AG09319 (cell line): ENCODE measurements at places on chromosomes 3 and 15.

- DNase-seq: no peak
These were observed 44.5 kb downstream of the TRPC1 start for GRCh38 chr3:142768338-142768737.

DNA sequence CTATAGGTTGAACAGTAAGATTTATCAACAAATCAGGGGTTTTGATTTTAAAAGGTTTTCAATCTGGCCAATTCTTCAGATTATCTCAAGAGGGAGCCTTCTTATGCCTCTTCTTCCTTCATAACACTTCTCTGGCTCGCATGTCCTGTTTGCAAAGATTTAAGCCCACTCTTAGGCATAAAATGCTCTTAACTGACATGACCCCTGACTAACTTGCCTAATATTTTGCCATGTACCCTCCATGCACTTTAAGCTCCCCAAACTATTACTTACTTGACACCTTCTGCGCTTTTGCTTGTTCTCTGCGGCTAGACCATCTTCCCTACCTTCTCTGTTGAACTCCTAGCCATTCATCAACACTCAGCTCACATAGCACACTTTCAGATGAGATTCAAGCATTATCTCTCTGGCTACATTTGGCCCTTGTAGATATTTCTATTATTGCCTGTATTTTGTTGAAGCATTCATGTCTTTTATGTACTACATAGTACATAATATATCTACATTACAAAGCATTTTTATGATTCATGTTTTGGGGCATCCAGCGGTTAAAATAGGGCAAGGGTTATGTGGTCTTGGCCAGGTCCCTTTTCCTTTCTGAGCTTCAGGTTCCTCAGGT is 1.0 kb upstream of the ARIH1 start:
- DNase-seq: peak; percentile 14

DNA sequence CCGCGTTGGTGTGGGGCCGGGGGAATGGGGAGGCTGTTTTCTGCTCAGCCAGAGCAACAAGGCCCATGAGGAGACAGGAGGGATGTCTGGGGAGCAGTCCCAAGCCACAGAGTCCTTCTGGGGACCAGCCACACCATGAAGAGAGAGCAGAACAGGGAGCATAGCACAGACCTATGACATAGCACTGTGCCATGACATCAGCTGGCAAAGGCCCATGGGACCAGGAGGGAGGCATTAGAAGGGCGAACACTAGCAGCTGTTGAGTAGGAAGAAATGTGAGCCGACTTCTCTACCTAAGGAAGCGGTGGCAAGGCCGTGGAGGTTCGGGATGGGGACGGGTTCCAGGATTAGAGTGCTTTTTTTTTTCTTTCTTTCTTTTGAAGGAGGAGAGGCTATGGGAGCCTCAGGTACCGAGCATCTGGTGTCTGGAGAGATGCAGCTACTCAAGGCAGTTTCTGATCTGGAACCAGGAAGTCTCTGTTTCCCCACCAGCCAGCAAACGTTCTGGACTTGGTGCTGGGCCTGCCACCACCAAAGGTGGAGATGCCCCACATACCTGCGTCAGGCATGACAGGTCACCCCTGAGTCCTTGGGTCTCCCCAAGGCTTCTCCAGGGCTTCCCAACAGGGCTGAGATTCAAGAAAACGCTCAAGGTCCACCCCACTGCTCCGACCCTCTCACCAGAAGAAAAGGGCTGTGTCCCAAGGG is 77.3 kb upstream of the CGNL1 start:
- no peak for DNase-seq

GRCh38 chr3:43162230-43163084 is 56.6 kb upstream of the POMGNT2 start:
- no peak for DNase-seq

- DNase-seq: no peak
These were observed 77.7 kb downstream of the SYNPR start for GRCh38 chr3:63355809-63356208.

DNA sequence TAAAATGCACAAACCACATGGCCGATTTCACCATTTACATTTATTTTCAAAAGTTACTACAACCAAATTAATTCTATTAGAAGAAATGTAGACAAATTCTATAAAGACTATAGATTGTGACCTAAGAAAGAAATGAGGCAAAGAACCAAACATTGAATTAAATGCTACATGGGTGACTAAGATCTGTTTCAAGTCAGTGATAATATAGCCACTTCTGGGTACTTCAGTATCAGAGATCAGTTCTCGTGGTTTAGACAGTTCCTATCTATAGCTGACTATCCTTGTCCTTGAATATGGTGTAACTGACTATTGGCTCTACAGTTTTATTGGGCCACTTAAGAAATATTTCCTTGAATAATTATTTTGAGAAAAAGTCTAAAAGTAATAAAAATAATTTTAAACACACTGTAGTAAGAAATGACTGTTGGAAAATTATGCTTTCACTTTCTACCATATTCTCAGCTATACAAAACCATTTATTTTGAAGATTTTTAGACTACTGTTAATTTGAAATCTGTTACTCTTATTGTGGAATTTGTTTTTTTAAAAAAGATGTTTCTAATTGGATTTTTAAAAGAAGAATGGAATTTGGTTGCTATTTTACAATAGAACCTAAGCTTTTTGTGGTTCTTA is 14.1 kb downstream of the KCNMB3 start:
- DNase-seq: no peak

DNA sequence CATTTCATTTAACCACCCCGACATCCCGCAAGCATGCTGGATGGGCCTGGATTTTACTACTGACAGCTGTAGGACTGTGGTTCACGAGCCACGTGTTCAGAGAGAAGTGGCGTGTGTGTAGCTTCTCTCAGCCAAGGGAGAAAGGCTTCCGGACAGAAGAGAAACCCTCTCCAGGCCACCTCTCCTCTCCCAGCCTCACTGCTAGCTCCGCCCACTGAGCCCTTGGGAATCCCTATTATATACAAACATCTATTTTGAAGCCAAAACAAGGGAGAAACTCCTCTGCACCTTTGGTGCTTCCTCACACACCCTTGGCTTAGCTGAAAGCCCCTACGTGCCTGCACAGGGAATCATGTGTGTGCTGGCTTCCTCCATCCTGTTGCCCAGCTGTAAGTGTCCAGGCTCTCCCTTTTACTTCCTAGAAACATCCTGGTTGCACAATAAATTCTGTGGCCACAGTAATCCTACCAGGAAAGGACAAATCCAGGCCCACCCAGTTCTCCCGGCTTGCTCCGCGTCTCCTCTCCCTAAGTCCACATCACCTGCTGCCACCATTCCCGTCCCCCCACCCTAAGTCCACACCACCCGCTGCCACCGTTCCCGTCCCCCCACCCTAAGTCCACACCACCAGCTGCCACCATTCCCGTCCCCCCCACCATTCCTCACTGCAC is 30.5 kb downstream of the PCSK6 start:
- DNase-seq: no peak

GRCh38 chr15:59051873-59052861 is 52.8 kb upstream of the CCNB2 start:
- DNase-seq: no peak

DNA sequence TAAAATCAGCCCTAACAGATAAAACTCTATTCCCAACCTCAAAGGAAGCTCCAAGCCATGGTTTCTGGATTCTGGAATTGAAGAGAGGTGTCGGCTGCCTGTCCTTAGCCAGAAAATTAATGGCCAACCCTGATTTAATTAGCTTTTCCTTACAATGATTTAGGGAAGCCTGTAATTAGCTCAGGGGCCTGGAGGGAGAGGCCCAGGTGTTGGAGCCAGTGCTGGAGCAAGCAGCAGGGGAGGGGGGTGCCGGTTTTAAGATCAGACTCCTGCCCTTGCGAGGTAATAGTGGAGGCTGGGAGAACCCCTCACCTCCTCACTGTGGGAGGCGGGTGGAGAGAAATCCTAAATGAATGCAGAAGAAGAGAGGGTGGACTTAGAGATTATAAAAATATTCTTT is 14.7 kb upstream of the ATP2B2 start:
- no peak for DNase-seq

DNA sequence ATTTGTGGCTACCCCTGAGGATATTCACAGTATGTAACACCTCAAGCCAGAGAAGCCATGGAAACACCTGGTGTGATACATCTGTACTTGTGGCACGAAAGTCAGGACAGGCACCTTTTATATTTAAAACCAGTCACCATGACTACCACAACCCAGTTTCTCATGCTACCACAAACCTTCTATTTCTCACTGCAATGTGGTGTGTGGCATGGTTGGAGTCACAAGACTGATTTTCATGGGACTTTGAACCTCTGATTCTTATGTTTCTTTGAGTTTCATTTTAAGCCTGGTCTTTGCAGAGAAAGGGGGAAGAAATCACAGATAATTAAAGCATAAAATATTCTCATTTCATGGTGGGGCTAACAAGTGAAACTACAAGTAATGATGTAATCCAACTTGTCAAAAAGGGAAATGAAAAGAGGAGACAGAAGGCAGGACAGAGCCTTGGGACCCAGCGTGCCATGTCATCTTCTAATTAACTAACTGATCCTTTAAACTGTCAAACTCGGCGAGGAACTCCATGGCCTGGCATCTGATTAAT is 175.9 kb downstream of the PDZRN3 start:
- DNase-seq: no peak

GRCh38 chr3:46559091-46559704 is 6.9 kb downstream of the LRRC2 start:
- DNase-seq: no peak

GRCh38 chr3:97089621-97090020 is 275.2 kb downstream of the EPHA6 start:
- DNase-seq: no peak

DNA sequence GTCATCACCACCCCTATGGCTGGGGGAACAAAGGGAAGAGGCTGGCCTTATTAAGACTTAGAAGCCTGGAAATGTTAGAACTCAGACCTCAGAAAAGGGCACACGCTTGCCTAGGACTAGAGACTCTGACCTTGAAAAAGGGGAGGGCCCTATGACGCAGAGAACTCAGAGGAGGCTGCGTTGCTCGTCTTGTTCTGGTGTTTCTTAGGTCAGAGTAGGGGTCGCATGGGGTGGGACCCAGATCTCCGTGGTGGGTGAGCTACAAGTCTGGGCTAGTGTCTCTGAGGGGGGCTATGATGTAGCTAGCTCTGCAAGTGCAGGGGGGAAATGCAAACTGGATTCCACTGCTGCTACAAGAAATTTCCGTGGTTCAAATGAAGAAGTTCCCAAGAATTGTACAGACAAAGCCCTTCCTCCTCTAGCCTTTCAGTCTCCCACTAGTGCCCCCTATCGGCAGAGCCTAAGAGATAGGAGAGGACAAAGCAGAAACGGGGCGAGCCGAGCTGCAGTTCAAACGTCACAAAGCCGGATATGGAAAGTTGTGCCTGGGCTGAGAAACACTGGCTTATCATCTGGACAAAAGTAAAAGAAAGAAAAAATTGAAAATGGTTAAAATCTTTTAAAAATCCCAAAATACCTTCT is 392.9 kb upstream of the ROBO2 start:
- no peak for DNase-seq

DNA sequence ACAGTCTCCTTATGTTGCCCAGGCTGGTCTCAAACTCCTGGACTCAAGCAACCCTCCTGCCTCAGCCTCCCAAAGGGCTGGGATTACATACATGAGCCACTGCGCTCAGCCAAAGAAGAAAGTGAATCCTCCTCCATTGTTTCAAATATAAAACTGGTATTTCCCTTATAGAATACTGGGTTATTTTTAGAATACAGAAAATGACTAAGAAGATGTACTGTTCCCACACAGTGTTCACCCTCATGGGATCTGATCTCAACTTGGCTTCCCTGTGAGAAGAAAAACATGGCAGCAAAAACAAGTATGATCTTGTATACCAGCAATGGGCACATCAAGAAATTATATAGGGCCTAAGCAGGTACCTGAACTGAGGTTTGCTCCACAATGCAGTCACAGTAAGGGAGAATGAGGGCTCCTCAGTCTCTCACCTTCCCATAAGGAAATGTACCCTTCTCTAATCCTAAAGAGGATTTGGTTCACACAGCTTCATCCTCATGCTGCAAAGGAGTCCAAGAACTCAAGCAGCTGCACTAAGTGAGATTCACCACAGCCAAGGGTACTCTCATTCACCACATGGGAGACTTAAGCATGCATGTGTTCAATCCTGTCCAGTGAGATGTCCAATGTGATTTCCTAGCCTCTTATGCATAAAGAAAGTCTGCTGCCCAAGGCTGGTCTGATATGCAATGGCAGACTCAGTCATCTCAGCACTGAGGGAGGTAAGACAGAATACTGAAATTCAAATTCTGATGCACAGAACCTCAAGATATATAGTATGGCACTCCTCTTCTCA is 25.8 kb downstream of the USP4 start:
- no peak for DNase-seq

GRCh38 chr15:81981908-81982307 is 63.9 kb downstream of the MEX3B start:
- no peak for DNase-seq

DNA sequence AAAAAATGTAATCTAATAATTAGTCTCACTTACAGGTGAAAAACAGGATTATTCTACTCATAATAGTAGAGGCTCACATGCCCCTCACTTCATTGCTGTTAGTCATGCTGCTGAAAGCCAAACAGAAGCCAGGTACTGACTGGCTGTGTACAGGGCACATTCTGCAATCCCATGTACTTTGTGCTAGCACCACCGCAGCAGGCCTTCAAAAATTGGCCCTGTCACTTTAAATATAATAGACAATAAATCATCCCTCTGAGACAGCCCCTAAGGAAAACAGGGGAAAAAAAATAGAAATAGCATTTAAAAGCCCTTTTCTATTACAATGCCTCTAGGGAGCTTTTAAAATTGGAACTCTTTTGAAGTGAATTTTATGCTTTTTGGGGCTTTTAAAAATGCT is 723.8 kb downstream of the TUSC7 start:
- DNase-seq: no peak

DNA sequence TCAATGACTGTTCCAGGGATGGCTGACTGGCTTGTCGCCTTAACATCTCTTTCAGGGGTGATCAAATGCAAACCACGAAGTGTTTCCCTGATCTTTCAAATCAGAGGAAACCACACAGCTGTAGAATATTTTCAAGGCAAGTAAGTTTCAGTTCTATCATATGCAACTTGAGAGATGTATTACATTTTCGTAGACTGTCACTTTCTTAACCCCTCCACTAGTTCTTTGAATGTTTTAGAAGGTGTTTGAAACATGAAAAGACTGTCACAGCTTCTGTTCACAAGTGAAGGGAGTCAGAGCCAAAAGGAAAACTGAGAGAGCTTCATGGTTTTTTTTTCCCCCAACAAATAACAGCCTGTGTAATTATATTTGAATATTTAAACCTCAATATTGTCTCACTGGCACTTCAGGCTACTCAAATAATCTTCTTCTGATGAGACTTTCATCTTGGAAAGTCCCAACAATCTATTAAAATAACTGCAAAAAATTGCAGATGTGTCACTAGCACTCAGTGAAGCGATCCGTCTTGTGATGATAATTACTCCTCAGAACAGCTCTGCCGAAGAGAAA is 25.9 kb upstream of the CAPN7 start:
- DNase-seq: no peak

GRCh38 chr3:56222866-56223265 is 245.4 kb downstream of the ERC2 start:
- DNase-seq: no peak
